Mucosa of descending colon (tissue), 3 donors: ENCODE measurements at places on chromosomes 13 and 19. TPM values are rescaled to one million over a fixed set of nuclear protein-coding genes. Genes with fewer than 3 reads are reported as not detected.

CEACAM3 gene
- 4.5 TPM for total RNA-seq

CCDC169 gene
- 6.8 TPM for total RNA-seq

- DNase-seq: no peak
Observed at GRCh38 chr13:92658293-92658692, 568.3 kb upstream of the GPC6 start.

LILRA5 gene
- 0.72 TPM for total RNA-seq

CACNA1A gene
- total RNA-seq: 10.1 TPM

CGB2 gene
- total RNA-seq: not detected

CLEC17A gene
- 0.29 TPM for total RNA-seq

GRCh38 chr19:41921577-41922576 lies 6.4 kb downstream of the ERFL start:
- no peak for DNase-seq

DNA sequence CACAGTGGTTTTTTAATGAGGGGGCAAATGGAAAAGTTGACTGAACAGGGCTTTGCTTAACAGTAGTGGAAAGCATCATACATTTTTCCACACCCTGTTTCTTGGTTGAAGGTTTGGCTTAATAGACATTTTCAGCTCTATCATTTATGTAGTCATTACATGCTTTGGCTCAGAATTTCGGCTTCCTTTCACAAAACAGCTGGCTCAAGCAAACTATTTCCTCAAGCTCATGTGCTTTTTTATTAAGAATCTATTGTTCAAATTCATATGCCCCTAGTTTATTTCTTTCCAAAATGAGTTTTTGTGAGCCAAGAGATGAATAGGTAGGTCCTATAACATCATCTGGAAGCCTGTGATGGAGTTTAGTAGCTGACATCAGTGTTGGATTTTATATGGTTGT lies 113.8 kb downstream of the SLITRK6 start:
- DNase-seq: no peak

DNA sequence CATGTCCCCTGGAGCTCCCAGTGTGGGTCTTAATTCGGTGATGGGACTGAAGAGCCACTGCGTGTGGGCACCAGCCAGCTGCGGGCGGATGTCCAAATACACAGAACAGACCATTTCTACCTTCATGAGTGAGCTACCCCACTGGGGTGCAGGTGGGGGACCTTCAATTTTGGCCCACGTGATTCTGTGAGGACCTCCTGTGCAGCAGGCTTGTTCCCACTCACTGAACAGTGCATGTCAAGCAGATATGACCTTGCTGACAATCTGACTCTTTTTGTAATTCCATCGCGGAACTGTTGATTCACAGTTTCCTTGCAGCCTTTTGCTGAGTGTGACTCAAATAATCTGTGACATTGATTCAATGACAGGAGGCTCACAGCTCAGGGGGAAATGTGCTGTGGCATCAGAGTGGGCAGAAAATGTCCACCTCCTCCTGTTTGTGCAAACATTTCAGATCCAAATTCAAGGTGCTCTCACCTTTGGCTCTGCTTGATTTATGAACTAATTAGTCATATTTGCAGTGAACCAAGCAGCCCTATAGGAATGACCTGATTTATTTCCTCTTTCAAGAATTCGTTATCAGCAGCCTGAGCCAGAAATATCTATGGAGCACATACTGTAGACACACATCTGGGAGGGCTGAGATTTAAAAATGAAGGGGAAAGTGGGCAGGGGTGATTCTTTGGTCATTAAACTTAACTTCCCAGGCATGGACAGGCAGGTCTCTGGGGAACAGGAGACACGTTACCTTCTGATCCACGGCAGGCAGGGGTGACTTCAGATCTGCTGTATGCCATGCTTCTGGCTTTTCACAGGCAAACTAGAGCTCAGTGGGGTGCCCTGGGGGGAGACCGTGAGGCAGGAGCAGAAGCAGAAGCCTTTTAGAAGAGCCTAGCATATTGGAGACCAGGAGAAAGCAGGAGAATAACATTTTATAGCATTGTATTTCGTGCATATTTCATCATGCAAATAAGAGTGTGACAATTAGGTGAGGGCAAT lies 170.0 kb upstream of the KL start:
- DNase-seq: no peak

GRCh38 chr13:96033220-96034015 lies 19.8 kb downstream of the UGGT2 start:
- no peak for DNase-seq

DNA sequence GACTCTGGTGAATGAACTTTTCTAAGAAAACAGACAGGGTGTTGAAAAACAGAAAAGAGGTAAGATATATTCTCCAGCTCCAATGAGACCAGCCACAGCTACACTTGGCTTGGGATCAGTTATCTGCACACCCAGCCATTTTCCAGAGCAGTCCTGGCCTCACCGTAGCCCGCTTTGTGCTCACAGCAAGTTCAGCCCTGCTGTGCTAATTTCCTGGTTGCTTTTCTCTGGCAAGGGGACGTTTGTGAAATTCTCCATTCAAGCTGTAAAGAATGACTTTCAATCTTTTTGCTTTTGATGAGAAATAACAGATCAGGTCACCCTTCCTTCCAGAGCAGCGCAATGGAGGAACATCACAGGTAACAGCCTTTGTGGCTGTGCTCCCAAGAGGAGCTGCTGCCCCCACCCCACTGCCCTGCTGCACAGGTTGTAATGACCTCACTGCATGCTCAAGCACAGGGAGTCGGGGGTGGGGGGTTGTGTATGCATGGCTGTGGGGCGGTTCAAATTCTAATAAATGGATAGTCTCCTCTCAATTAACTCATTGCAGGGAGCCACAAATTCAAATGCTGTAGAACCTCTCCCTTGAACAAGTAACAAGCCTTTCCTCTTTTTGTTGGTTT lies 516.6 kb upstream of the NBEA start:
- no peak for DNase-seq

ZNF154 gene
- 13.7 TPM for total RNA-seq

TMEM221 gene
- total RNA-seq: 0.34 TPM

- no peak for DNase-seq
Observed at GRCh38 chr19:32053376-32053775, 292.0 kb upstream of the ZNF507 start.

DNA sequence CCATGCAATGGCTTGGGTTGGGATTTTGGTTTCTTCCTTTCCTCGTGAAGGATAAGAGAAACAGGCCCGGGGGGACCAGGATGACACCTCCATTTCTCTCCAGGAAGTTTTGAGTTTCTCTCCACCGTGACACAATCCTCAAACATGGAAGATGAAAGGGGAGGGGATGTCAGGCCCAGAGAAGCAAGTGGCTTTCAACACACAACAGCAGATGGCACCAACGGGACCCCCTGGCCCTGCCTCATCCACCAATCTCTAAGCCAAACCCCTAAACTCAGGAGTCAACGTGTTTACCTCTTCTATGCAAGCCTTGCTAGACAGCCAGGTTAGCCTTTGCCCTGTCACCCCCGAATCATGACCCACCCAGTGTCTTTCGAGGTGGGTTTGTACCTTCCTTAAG lies 24.1 kb downstream of the SPC24 start:
- no peak for DNase-seq

GRCh38 chr13:105725887-105726286 lies 809.6 kb downstream of the EFNB2 start:
- DNase-seq: no peak
